ENCODE measurements at places on chromosomes 1 and 21.

DNA sequence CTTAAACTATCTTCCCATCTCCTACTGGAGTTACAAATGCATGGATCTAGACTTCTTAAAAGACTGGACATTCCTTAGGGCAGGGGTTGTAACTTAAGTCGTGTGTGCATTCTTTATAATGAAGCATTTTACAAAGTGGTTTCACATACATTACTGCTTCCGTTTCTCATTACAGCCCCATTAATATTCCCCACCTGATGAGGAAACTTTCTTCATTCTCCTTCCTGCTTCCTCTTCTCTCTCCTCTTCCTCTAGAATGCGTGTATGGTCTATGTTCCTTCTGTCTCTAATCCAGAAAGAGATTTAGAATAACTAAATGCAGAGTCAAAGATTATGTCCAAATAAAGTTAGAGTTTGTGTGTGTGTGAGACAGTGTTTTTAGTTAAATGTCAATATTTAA is 1.8 kb upstream of the CAP1 start:
- no peak for DNase-seq

GRCh38 chr1:32741413-32742198 is 39.0 kb upstream of the SYNC start:
- no peak for DNase-seq

- no peak for DNase-seq
These were observed 94.5 kb downstream of the DNTTIP2 start for GRCh38 chr1:93784538-93784937.

- DNase-seq, result no peak
These were observed 615 bp downstream of the GPR161 start for GRCh38 chr1:168135921-168136708.

DNA sequence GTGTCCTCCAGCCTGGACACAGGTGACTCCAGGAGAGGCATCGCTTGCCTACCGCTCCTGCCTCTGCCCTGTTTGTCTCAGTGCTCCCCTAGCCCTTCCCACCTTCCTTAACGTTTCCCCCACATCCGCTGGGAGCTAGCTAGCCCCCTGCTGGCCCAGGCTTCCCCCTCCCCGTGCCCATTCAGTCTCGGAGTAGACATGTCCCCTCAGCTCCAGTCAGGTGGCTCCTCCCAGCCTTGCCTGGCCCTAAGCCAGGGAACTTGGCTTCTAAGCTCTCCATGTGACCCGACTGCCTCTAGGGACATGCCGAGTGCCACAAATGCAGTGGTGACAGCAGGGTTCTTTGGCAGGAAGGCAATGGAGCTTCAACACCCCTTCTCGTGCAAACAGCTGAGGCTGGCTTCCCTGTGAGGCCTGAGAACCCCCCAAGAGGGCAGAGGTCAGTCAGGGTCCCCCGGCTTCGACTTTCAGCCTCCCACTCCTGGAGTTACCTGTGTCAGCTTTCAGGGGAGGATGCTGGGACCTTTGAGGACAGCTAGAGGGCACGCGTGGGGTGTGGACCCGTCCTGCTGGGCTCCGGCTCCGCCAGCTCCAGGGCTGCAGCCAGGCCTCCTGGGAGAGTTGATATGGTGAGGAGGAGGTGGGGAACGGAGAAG is 16.2 kb downstream of the DRAXIN start:
- DNase-seq, result no peak

DNA sequence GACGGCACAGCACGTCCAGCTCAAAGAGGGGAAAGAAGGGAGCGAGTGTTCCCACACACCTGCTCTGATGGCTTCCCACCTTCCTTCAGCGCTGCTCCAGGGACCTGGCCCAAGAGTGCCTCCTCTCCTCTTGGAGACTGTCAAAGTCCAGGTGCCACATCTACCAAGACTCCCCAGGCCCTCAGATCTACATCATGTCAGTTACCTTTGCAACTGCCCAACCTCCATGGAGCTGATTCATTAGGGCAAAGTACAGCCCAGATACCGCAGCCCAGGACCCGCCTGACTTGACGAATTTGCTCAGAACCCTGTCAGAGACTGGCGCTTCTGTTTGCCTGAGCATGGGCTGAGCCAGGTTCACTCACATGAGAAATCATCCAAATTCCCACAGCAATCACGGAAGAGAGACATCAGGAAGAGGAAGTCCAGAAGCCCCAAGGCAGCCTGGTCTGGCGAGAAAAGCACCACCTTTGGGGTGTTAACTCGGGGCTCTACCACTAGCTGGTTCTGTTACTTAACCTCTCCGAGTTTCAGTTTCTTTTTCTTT is at the start of gene SEC16B:
SEC16B (minus strand) TSS at position 234 of the 547 bp plus-strand sequence. CDS start 2,077 bp downstream, outside the sequence.
- DNase-seq, result no peak

DNA sequence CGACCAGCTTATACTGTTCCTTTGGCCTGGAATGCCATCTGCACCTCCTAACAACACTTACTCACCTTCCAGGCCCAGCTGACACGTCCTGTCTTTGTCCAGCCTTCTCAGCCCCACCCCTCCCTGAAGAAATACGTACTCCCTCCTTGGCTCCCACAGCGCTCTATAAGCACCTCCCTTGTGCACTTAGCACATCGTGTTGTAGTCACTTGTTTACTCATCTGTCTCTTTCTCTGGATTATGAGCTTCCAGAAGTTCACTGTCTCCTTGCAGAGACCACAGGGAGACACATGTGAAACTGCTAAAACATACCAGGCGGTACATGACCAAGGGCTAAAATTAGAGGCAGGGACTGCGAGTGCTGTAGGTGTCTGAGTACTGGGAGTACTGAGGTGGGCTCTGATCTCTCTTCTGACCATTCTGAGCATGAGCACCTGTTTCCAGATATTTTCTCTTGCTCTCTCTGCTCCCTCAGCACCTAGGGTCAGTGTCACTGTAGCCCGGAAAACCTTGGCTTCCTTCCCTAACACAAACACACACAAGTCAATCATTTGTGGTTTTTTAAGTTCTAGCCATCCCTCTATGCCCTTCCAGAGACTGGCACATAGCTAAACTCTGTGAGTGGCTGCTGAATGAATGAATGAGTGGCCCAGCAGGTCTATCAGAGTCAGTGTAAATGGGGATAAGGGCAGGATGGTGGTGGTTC is 5.1 kb downstream of the DCST1 start:
- DNase-seq, result no peak

DNA sequence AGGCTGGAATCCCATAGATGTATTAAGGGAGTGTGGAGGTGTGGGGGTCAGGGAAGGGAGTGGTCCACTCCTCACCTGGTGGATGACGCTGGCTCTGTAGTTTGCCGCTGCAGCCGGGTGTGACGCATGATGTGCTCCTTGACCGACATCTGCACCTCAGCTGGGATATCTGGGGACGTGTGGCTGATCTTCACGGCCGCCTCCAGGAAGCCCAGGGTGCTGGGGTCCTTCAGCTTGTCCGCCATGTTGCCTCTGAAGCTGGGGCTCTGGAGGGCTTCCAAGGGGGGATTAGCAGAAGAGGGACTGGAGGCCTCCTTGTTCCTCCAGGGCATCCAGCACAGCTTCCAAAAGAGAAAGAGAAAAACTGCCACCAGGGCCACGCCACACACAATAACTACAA is 14.1 kb downstream of the SYT6 start:
- no peak for DNase-seq

DNA sequence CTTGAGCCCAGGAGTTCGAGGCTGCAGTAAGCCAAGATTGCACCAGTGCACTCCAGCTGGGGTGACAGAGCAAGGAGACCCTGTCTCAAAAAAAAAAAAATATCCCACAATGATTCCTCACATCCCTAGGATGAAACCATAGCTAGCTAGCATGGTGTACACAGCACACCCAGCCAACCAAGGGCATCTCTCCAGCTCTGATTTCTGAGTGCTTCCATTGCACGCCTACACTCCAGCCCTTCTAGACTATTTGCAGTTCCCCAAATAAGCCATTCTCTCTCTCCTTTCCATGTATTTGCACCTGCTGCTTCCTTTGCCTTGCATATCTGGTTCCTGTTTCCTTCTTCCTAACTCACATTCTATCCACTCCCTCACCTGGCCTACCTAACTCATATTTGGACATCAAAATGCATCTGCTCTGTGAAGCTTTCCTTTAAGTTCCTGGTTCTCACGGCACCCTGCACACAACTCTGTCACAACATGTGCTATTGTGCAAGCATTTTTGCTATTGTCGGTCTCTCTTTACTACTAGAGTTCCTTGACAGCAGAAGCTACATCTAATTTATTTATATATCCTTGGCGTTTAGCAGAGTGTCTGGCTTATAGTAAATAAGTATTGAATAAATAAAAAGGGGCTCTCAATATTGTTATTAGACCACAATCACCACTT is 2.4 kb upstream of the ELAPOR1 start:
- DNase-seq, result no peak

- no peak for DNase-seq
These were observed 28.1 kb downstream of the C2CD2 start for GRCh38 chr21:41925767-41926116.

DNA sequence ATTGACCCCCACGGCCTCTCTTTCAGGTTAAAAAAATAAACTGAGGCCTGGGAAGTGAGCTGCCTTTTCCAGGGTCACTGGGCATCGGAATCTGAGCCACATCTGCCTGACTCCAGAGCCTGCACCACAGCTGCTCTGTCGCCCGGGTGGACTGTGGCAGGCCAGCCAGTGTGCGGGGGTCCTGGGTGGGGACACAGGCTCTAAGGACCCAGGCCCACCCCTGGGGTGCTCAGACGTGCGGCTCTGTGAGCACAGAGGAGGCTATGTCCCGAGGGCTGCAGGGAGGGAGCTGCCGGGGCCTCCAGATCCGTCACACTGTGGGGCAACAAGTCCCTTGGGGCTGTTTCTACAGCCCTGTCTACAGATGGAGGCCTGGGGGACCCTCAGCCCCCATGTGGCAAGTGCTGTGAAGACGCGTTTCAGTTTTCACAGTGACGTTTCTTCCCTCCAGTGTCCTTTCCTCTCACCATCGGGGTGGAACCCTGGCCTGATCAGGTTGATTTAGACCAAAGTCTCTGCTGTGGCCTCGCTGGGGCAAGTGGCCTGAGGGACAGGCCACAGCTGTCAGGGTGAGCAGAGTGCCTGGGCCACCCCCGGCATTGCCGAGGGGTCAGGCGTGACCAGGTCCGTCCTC is 39.2 kb upstream of the ACTRT2 start:
- DNase-seq, result no peak

DNA sequence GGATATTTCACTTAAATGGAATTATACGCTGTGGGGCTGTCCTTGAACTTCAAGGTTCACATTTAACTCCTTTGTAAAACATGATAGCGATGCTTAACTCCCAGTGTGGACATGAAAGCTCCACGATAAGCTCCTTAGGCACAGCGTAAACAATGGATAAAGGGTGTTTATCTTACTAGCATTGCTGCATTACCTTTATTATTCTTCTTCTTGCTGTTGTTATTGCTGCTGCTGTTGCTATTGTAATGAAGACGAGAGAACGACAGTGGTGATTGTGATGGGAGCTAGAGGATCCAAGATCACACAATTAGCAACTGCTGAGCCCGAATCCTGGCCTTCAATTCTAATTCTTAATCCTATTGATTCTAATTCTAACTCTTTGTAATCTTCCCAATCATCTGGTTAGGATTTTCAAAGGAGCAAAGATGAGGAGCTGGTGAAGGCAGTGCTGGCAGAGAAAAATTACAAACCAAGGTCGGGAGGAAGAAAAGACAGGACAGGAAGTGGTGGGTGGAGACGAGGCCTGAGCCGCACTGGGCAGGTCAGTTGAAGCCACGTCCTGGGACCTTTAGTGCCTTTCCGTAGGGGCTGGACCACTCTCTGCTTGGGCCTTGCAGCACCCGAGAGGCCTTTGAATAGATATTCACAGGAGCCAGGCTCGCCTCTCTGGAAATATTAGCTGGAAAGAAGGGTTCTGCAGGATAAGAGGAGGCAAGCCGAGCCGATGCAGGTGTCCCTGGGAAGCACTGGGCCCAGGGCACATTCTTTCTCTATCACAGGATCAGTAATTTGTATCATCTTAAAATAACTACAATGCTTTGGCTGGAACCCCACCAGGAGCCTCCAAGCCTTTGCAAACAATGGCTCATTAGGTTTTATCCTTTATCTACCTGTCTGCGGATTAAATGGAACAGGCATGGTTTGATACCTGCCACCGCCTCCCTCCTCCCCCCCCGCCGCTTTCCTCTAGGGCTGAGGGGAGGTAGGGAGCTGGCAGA is 571.6 kb downstream of the AJAP1 start:
- no peak for DNase-seq

DNA sequence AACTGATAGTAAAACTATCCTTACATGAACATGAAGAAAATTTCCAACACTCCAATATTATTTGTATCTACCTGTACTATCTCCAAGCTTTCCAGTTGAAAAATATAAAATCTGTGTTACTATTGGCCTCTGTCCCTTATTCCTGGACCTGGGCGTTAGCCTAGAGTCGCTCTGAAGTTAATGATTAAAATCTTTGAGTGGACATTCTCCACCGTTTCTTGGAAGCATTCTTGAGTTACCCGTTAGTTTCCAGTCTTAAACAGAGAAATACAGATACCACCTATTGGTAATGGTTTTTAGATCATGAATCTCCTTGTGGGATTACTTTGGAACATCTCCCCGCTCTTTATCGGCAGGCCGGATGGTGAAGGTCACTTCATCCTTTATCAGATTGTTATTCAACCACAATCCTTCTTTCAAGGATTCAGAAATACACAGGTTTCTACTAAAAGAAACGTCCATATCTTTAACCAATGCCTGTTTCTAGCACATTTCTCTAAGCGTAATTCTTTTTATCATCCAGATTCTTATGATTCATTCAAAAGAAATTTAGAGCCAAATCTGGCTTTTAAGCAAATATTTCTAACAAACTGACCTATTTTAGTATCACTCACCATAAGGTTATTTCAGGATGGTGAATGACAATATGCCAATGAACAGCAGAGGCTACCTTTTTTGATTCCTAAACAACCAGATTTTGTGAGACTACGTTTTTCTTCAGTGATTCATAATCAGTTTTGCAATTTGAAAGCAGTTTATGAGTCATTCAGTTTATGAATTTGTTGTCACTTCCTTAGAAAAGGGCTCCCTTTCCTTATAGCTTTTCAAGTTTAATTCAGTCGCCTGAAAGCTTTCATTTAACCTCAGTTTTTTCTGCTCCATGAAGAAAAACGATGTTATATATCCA is 70.2 kb upstream of the ERRFI1 start:
- no peak for DNase-seq

- DNase-seq, result no peak
These were observed 85.4 kb upstream of the ROR1 start for GRCh38 chr1:63688302-63688890.

GRCh38 chr1:156368889-156369684 is at the start of gene RHBG:
RHBG (plus strand) TSS chr1:156369211; CDS start chr1:156369250, 39 bp downstream.
- no peak for DNase-seq

DNA sequence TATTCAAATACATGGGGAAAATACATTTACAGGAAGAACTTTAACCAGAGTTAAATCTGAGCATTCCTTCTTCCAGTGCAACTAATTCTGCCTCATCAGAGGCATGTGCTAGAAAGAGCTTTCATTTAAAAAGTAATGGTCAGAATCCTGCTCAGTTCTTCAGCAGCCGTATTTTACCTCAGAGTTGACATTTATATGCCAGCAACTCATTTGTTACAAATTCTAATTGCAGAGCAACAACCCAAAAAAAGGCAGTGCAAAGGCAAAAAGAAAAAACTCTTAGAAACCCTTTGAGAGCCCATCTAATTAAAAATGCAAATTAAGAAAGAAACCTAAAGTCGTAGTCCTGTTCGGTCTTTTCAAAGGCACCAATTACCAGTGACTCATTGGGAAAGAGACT is 392.5 kb downstream of the PBX1 start:
- DNase-seq, result no peak

- DNase-seq, result no peak
These were observed 135.8 kb upstream of the FGGY start for GRCh38 chr1:59161136-59161535.

- no peak for DNase-seq
These were observed 23.7 kb upstream of the C1orf198 start for GRCh38 chr1:230892018-230892491.

- DNase-seq, result no peak
These were observed 36.7 kb upstream of the GRHL3 start for GRCh38 chr1:24282491-24282890.

Data from activated naive CD8-positive, alpha-beta T cell treated with anti-CD3 and anti-CD28 coated beads, Interleukin-2, amount 50 U/mL, for 16 hours (primary cell).